Cortex of kidney (tissue), 1 donor: ENCODE measurements at places on chromosomes 4 and X.

DNA sequence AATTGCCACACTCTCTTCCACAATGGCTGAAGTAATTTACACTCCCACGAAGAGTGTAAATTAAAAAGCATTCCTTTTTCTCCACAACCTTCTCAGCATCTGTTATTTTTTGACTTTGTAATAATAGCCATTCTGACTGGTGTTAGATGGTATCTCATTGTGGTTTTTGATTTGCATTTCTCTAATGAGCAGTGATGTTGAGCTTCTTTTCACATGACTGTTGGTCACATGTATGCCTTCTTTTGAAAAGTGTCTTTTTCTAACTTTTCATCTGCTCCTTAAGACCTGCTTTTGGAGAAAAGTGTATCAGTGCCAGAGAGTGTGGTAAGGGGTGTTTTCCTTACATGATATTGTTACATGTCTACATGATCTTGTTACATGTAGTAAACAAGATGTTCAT is 25.7 kb downstream of the GUCY1A1 start:
- DNase-seq, result no peak

DNA sequence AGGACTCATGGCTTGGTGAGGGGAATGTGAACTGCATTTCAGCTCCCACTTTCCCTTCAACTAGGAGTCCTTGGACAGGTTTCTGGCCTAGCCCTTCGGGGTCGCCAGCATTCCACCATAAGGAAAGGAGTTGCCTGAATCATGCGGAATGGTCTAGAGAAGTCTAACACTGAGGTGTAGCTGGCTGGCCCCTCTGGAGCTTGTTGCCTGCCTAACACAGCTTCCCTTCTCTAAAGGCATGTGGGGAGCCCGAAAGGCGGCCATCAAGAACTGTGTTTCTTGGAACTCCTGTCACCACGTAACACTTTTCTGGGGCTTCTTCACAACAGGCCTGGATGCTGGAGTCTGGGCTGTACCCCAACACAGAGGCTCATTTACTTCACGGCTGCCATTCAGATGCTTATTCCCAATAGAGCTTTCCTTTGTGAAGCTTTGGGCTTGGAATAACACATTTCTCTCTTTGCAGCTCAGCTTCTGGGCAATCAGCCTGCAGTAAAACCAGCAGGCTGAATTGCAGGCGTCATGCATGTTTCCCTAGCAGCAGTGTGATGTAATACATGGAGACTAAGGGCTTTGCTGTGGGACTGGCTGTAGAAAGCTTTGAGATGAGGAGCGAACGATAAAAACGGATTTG is 5.4 kb downstream of the GABRQ start:
- DNase-seq, result no peak

DNA sequence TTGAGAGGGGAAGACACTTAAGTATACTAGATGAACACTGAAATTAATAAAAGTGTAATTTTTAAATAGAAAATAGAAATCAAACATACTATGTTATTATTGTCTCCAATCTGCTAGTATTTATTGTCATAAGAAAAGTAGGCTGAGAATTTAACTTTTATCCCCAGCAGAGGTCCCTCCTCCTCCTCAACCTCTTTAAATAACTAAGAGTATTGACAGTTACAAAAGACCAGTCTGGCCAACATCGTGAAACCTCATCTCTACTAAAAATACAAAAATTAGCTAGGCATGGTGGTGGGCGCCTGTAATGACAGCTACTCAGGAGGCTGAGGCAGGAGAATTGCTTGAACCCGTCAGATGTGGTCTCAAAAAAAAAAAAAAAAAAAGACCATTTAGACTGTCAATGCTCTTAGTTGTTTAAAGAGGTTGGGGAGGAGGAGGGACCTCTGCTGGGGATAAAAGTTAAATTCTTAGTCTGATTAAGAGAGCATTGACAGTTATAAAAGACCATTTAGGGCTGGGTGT is 4.2 kb downstream of the SLC30A9 start:
- no peak for DNase-seq

- no peak for DNase-seq
Measured at GRCh38 chr4:152161676-152162330, 374.1 kb downstream of the FBXW7 start.

DNA sequence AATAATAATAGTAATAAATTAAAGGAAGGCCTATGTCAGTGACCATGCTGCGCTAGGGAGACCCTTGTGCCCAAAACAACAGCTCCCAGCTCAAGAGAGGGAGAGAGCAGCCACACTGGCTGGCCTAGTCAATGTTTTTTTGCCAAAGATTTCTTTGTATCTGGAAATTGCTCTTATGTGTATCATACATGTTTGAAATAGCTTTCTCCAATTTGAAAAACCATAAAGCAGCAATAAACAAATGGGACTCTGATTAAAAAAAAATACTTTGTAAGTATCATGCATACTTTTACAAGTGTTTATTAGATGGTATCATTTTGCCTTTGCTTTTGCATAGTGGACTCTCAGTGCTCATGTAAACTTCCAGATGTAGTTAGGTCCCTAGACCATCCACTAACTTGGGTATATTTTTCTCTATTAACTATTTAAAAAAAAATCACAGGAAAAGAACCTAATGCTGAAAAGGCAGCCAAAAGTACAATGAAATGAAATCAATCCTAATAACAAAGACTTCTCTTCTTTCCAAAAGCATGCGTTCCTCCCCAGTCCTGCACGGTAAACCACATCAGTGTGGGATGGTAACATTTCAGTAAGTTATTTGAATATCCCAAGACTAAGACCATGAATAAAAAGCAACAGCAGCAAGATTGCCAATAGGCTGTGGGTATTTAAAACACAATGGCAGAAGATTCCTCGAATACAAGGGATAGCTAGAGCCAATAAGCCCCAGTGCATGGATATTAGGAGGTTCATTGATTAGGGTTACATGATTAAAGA is 117.6 kb downstream of the PALLD start:
- no peak for DNase-seq

GRCh38 chrX:95953564-95953963 is 731.1 kb upstream of the DIAPH2 start:
- no peak for DNase-seq

DNA sequence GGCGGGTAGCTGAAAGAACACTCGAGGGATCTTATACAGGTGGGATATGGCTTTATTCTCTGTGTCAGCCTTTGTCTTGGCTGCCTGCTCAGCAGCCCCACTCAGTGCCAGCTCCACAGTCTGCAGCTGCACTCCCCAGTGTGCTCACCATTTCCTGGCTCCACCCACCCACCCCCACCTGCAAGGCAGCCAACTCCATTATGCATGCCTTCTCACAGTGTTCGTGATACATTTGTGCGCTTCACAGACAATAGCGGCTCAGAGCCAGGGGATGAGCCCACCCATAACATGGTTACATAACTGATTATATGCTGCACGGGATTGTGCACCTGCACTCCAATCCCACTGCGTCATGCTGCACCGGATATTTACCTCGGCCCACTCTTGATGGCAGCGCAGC is 8.8 kb upstream of the TMEM128 start:
- no peak for DNase-seq

DNA sequence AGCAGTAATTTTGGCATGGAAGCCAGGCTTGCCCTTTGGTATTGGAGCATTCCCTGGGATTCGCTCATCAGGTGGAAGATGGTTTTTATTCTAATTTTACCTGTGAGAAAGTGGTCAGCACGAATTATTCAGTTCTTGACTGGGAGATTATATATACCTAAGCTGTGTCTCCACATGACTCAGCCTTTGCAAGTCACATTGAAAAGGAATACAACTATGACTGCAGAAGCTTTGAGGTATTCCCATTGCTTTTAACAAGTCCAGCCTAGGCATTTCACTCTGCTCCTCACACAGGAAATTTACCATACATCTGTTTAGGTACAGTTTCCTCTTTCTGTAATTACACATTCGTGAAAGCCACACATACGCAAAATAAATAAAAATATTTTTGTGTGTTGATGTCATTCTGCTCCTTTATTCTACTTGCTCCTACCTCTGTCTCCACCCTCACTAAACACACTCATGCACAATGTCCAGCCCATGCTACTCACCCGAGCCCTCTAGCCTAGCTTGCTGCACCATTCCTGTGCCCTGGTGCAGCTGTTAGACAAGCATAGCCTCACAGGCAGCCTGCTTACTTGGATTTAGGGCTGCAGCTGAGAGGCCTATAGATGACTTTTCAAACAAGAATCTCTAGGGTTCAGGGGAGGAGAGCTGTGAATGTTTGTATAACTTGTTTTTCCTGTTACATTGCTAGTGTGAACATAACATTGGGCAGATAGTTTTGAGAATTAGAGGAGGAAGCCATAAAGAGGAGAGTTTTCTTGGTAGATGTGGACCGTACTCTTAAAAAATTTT is 504.4 kb upstream of the FAT1 start:
- DNase-seq, result no peak

- DNase-seq, result no peak
Measured at GRCh38 chr4:11843340-11843739, 414.6 kb upstream of the HS3ST1 start.

GRCh38 chr4:157978680-157979361 is 194.0 kb downstream of the GASK1B start:
- no peak for DNase-seq

- no peak for DNase-seq
Measured at GRCh38 chr4:26782830-26783202, 77.8 kb upstream of the STIM2 start.

- DNase-seq, result no peak
Measured at GRCh38 chr4:174553031-174553430, 30.7 kb upstream of the HPGD start.

DNA sequence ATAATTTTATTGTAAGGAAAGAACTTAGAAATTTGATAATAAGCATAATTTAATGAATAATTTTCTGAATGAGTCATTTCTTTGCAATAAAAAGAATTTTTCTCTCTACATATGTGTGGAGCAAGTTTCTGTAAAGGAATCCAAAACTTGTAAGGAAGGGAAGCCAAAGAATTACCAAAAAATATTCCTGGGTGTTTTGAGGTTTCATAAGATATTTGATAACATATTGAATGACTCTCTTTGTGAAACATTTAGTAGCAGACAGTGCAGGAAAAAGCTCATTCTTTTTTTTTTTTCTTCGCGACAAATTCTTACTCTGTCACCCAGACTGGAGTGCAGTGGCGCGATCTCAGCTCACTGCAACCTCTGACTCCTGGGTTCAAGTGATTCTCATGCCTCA is 469.0 kb upstream of the MAGEB2 start:
- DNase-seq, result no peak

DNA sequence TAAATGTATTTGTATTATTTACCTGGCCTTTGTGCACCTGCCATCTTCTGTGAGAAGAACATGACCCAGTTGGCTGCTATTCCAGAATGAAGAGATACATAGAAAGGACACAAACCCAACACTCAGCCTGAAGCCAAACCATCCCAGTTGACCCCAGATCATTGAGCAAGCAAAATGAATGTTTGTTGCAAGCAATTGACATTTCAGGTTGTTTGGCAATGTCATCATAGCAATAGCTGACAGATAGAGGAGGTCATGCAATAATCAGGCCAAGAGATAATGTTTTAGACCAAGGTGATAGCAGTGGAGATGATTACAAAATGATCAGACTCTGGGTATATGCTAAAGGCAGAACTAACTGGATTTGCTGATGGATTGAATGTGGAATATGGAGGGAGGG is 71.2 kb upstream of the TMEM164 start:
- DNase-seq, result no peak

GRCh38 chrX:11867610-11868345 is 109.7 kb downstream of the MSL3 start:
- DNase-seq, result no peak

DNA sequence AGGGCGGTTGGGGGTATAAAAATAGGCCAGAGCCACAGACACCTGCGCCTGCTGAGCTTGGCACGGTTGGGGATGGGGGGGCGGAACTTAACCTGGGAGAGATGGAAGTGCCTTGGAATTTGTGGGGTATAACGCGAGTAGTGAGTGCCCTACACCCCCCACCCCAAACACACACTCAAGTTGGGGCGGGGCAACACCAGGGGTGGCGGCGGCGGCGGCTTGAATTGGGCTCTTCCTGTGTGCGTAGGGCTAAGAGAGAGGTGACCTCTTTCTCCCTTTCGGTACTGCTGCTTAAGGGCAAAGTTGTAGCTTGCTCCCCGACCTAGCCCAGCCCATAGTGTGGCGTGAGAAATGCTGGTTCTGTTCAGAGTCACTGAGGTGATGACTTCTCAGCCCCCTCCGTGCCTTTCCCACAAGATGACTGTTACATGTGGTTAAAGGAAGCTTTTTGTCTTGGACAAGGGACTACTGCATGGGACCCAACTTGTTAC is 839 bp downstream of the STK26 start:
- DNase-seq, result no peak

DNA sequence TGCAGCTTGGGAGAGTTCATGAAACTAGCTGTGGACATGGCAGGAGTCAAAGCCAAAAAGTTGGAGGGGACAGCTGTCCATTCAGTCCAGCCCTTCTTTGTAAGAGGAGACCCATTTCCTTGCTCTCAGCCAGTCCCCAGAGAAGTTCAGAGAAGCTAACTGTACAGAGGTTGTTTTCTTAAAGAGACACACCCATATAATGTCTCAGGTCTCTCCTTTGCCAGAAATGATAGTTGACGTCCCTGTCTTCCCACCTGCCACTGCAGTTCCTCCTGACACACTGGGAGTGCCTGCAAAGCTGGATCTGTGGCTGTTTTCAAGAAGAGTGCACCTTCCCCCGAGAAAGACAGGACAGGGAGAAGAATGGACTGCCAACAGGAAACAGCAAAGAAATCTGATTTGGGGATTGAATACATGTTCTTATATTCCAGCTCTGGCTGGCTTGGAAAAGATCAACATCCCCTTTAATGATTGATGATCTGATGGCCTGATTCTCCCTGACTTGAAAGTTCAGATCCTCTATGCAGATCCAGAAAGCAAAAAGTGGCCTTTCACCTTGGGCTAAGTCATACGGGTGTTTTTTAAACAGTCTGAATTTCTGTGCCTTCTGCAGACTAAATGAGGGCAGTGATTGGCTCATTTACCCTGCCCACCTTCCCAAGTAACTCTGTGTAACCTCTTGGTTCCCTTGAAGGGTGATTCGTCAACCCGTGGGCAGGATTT is 87.2 kb downstream of the MAOA start:
- DNase-seq, result no peak

- DNase-seq, result no peak
Measured at GRCh38 chrX:1263600-1263999, 5.0 kb upstream of the CSF2RA start.

GRCh38 chr4:123017078-123017477 is 94.7 kb upstream of the NUDT6 start:
- DNase-seq, result no peak

DNA sequence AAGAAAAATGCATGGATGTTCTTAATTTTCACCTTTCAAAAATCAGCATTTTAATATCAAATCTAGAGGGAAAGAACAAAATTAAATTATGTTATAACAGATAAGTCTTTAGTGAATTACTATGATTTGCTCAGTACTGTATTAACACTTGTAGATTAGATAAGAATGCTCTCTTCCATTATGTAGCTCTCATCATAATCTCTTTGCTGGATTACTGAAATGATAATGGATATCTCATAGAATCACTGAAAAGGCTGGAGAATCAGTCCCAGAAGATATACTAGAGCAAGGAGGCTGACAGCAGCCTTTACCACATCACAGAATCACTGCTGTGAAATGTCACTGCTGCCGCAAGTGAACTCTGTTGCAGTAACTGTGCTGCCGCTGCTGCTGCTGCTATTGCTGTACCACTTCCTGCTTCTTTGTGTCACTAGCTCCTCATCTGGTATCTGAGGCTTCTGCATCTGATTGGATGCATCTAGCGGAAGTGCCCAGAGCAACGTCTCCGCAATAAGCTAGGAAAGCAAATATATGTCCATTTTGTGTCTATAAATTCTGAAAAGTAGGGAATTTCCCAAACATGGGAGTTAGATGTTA is 738.2 kb downstream of the ADGRL3 start:
- no peak for DNase-seq
